ENCODE measurements at places on chromosomes 5 and 9.

GRCh38 chr9:84867186-84867585 lies 197.7 kb downstream of the NTRK2 start:
- no peak overlapping the region for H3K27ac ChIP-seq
- no peak for DNase-seq
- no peak overlapping the region for H3K4me3 ChIP-seq
- H3K4me1 ChIP-seq: peaks cover 19% of the 10 kb centered on the region

- H3K4me3 ChIP-seq: no peak overlapping the region
- no peak for DNase-seq
- H3K27ac ChIP-seq: no peak overlapping the region
- no peaks in the 10 kb centered on the region for H3K4me1 ChIP-seq
- no peaks in the 10 kb centered on the region for H3K27me3 ChIP-seq
- H3K36me3 ChIP-seq: no peaks in the 10 kb centered on the region
Measured at GRCh38 chr5:92177926-92178487, 794.9 kb upstream of the ARRDC3 start.

DNA sequence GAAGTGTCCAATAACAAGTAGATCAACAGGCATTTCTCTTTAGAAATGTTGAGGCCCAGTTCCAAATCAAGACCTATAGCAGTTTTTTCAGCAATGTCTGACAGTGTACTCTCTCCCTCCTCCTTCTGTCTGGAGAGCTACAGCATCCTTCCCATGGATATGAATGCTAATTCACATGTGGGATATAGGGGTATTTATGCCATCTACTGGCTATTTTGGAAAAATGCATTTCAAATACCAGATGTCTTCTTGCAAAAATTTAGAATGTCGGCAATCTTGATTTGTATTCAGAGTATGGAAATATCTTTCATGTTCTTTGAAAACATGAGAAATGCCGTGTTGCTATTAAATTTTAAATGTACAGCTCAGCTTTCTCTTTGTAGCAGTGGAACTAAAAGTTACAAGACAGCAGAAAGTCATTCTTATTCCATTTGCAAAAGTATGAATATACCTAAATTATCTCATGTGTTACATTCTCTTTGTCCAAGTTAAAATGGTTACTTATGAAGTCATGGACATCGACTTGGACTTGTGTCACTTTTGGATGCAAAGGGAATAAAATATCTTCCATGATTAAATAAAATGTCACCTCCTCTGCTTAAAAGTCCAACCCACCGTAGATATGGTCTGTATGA lies 647.8 kb downstream of the TAF11L14 start:
- no peaks in the 10 kb centered on the region for H3K36me3 ChIP-seq
- no peak overlapping the region for H3K4me3 ChIP-seq
- no peak for DNase-seq
- no peaks in the 10 kb centered on the region for H3K4me1 ChIP-seq
- peaks cover 6% of the 10 kb centered on the region for H3K27me3 ChIP-seq

GRCh38 chr5:16810208-16810854 lies 125.8 kb downstream of the MYO10 start:
- H3K27me3 ChIP-seq: no peaks in the 10 kb centered on the region
- H3K36me3 ChIP-seq: peaks cover 33% of the 10 kb centered on the region
- H3K4me3 ChIP-seq: no peak overlapping the region
- peak overlapping the region; percentile 65 for H3K27ac ChIP-seq

DNA sequence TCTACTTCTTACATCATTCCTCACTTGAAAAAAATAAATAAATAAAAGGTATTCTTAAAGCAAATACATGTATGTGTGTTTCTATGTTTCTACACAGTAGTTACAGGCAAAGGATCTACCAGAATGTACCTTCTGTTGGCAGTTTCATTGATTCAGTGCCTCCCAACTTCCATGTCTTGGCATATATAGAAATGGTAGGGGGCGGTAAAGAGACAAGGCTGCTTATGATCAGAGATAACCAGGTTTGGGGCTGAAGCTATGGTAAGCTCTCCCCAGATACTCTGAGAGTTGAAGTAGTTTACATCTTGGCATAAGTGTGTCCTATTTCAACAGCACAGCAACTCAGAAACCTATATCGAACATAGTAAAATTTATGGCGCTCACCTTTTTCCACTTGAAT lies 1075.4 kb upstream of the C9orf72 start:
- no peak for DNase-seq
- H3K4me1 ChIP-seq: no peaks in the 10 kb centered on the region
- H3K27ac ChIP-seq: no peak overlapping the region
- no peaks in the 10 kb centered on the region for H3K27me3 ChIP-seq
- H3K4me3 ChIP-seq: no peak overlapping the region

DNA sequence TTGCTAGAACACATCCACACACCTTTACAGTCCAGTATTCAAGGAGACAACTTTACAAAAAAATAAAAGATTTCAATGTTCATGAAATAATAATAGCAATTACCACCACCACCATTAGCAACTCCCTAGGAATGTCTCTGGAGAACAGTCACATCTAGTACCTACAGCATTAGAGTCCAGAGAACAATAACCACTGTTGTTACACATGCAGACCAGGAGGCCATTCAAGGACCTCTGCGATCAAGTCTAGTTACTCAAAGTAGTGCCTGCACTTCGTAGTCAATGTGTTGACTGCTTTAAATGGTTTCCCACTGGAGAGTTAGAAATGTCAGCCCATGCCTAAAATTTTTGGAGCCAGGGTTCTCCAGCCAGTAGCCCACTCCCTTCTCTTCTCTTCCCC lies 244.4 kb downstream of the DEPDC1B start:
- no peaks in the 10 kb centered on the region for H3K27me3 ChIP-seq
- no peak overlapping the region for H3K27ac ChIP-seq
- H3K4me3 ChIP-seq: no peak overlapping the region
- DNase-seq: no peak
- peaks cover 4% of the 10 kb centered on the region for H3K4me1 ChIP-seq
- H3K36me3 ChIP-seq: no peaks in the 10 kb centered on the region

DNA sequence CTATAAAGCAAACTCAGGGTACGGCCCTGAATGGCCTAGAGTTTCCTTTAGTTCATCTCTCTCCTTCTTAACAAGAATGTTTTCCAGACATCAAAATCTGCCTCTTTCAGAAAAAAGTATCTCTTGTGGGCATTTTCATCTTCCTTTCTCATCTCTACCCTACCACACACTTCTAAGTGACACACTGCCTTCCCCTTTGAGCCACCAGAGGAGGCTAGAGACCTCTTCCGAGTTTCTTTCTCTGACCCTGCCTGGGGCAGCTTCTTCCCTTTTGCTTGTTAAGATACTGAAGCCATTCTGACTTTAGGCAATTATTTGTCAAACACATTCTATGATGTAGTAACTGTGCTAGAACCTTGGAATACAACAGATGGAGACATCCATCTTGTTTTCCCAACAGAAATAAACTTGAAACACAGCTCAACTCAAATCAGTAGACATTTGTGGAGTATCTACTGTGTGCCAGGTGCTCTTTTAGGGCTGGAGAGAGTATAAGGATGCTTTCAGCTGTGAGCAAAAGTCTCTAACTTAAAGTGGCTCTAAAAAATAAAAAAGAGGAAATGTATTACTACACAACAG lies 8.6 kb upstream of the SV2C start:
- H3K36me3 ChIP-seq: no peaks in the 10 kb centered on the region
- H3K27ac ChIP-seq: no peak overlapping the region
- peaks cover 67% of the 10 kb centered on the region for H3K27me3 ChIP-seq
- peak; percentile 18 for DNase-seq

- no peak for DNase-seq
- H3K4me3 ChIP-seq: no peak overlapping the region
- H3K27me3 ChIP-seq: peaks cover 2% of the 10 kb centered on the region
- H3K27ac ChIP-seq: no peak overlapping the region
- no peaks in the 10 kb centered on the region for H3K36me3 ChIP-seq
Measured at GRCh38 chr9:105425816-105426433, 21.9 kb upstream of the FSD1L start.

DNA sequence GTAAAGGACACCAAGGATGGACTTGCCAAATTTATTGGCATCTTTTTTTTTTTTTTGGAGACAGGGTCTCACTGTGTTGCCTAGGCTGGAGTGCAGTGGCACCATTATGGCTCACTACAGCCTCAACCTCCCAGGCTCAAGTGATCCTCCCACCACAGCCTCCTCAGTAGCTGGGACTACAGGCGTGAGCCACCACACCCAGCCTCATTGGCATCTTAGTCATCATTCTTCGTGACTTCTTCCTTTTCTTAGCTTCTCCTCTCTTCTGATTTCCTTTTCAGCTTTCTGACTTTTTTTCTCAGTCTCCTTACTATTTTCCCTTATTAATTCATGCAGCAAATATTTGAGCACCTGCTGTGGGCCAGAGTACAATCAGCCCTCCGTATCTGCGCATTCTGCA lies 6.1 kb downstream of the MAML1 start:
- H3K36me3 ChIP-seq: peaks cover 59% of the 10 kb centered on the region
- no peak overlapping the region for H3K27ac ChIP-seq
- peaks cover 10% of the 10 kb centered on the region for H3K27me3 ChIP-seq
- no peak for DNase-seq
- H3K4me1 ChIP-seq: peaks cover 24% of the 10 kb centered on the region
- H3K4me3 ChIP-seq: no peak overlapping the region

GRCh38 chr5:173626505-173626820 lies 10.0 kb upstream of the BOD1 start:
- H3K4me1 ChIP-seq: peaks cover 74% of the 10 kb centered on the region
- H3K27me3 ChIP-seq: peaks cover 14% of the 10 kb centered on the region
- no peak for DNase-seq
- H3K27ac ChIP-seq: no peak overlapping the region
- H3K36me3 ChIP-seq: no peaks in the 10 kb centered on the region

DNA sequence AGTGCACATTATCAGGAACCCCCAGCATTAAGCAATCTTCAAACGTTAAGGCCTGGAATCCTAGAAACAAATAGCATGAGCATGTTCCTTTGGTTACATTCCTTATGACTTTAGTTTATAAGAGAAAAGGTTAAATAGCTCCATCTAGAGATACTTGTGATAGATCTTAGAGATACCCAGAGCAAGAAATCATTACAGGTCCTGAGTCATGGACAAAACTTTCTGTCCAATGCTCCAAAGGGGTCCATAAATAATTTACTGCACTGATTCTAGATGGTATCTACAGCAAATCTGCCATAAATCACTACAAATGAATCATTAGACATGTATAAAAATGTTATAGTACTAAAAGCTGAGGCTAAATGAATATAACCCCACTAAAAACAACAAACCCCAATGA lies 139.6 kb downstream of the HTR1A start:
- H3K4me3 ChIP-seq: no peak overlapping the region
- no peaks in the 10 kb centered on the region for H3K4me1 ChIP-seq
- DNase-seq: no peak
- H3K27ac ChIP-seq: no peak overlapping the region
- H3K36me3 ChIP-seq: no peaks in the 10 kb centered on the region

DNA sequence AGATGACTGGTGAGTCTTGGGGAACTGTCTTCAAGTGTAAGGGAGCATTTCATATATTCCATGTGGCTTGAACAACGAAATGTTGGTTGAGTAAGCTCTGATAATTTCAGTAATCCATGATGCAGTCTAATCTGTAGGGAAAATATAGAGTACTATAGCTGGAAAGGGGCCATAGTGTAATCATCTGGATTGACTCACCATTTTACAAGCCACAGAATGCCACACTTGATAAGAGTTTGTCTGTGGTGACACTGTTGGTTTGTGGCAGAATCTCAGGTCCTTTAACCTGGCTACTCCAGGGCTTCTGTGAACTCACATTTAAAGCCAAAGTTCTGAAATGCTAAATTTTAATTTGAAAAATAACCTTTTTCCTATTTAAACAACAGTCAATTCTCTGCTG lies 16.3 kb upstream of the MAML1 start:
- H3K36me3 ChIP-seq: peaks cover 74% of the 10 kb centered on the region

GRCh38 chr9:5455181-5455580 lies 4.8 kb downstream of the CD274 start:
- H3K4me1 ChIP-seq: peaks cover 3% of the 10 kb centered on the region
- no peaks in the 10 kb centered on the region for H3K36me3 ChIP-seq
- peaks cover 12% of the 10 kb centered on the region for H3K27me3 ChIP-seq
- no peak overlapping the region for H3K4me3 ChIP-seq
- H3K27ac ChIP-seq: no peak overlapping the region

DNA sequence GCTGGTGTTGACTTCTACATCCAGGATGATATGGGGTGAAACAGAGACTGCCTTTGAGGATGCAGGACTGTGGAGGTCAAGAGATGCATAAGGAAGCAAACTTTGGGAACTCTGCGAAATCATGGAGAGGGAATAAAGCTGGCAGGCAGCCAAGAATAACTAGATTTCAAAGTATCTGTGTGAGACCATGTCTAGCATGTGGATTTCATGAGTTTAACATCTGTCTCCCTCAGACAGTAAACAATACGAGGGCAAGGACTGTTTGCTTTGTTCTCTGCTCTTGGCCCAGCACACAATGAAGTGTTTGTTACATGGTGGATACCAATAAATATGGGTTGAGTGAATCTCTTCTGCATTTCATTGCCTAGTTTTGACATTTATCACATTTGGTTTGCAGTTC lies 71.3 kb downstream of the RASEF start:
- no peak overlapping the region for H3K27ac ChIP-seq
- DNase-seq: no peak
- H3K27me3 ChIP-seq: peaks cover 6% of the 10 kb centered on the region
- no peaks in the 10 kb centered on the region for H3K4me1 ChIP-seq
- no peaks in the 10 kb centered on the region for H3K36me3 ChIP-seq

- H3K36me3 ChIP-seq: peaks cover 56% of the 10 kb centered on the region
- H3K4me3 ChIP-seq: no peak overlapping the region
- H3K27ac ChIP-seq: no peak overlapping the region
- no peak for DNase-seq
- peaks cover 6% of the 10 kb centered on the region for H3K27me3 ChIP-seq
- H3K4me1 ChIP-seq: no peaks in the 10 kb centered on the region
Measured at GRCh38 chr5:76591366-76591765, 31.8 kb downstream of the F2RL2 start.

All from nephron progenitor cell (in vitro differentiated cells).